ENCODE measurements at places on chromosomes 12 and 14.

- DNase-seq: no peak
Measured at GRCh38 chr12:82359115-82359478, 768 bp downstream of the METTL25 start.

- DNase-seq: no peak
Measured at GRCh38 chr14:29144621-29145020, 378.0 kb downstream of the FOXG1 start.

- no peak for DNase-seq
Measured at GRCh38 chr12:126937431-126937830, 1329.5 kb upstream of the TMEM132C start.

DNA sequence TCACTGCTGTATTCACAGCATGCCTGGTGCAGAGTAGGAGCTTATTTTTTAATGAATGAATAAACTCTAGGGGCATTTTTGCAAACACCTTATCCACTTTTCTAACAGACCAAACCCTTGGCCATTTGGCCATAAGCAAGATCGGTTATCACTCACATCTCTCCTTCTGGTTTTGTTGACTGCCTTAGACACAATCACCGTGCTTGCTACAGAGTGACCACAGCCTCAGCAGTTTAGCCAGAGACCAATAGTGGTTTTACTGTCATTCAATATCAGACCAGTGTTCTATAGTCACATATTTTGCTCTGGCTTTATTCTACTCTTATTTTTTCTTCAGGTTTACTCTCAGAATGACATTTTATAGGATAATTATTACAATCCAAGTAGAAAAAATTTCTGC, 2.2 kb downstream of the KLRB1 start:
- DNase-seq: no peak

DNA sequence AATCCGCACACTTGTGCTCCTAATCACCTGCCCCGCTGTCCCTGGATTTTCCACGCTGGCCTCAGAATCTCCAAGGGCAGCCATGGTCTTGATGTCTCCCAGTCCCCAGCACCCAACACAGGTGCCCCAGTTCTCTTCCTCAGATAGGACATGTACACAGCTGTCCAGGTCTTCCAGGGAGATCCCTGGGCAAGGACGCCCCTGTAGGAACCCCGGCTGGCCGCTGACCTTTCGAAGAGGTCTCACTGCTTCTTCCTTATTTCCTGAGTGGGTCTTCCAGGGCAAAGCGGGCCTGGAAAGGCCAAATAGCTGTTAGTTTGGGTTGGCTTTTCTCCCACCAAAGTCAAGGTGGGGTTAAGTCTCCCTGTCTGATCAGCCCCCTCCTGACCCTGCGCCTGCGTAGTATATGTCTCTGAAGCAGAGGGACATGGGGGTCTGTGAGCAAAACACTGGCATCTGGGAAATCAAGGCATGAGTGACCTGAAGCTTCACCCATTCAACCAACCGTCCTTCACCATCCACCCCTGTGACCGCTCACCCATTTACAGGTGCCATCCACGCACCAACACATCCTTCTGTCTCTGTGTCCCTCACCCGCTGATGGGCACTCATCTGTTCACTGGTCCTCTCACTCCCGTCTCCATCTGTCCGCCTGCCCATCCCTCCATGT, 4.6 kb downstream of the BEGAIN start:
- no peak for DNase-seq

DNA sequence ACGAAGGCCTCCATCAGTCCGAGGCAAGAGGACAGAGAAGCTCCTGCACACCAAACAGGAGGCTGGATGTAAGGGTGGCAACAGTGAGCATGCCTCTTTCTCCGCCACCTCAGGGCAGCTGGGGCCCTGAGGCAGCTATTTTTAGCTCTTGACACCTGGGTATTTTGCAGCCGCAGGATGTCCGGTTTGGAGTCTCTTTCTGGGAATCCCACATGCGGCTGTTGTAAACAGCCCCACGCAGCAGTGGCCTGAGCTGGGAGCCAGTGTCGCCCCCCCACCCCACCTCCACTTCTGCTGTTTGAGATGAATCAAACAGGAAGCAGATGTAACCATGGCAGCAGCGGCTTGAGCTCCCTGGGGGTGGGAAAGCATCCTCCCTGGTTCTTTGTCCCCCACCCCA, 11.7 kb downstream of the HDAC7 start:
- peak; percentile 63 for DNase-seq

DNA sequence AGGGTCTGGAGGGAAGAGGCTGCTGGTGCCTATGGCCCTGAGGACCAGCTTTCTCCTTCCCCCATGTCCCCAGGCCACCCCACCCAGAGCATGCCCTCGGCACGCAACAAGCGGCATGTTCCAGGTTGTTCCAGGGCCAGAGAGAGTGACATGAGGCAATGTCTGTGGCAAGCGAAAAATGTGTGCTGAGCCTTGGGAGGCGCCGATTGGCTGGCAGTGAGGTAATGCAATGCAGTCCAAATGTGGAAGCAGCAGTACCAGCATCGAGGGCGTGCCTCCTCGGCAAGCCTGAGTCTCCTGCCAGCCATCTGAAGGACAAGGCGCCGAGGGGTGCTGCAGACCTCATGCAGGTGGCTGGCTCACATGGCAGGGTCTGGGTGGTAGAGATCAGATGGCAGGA, 423.8 kb downstream of the NRXN3 start:
- no peak for DNase-seq

DNA sequence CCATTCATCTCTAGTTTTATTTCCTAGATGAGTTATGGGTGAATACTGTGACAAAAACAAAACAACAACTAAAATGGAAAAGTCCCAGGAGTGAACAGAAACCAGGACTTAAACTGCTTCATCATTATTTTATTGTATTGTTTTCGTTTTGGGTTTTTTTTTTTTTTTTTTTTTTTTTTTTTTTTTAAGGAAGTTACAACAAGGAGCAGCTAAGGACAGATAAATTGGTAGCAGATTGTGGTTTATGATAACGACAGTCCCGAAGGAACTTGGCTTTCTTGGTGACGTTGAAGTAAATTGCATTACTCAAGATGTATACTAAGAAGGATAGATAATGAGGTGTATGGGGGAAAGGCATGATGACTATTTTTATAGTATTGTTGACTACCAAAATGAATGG, 866.3 kb downstream of the NRXN3 start:
- DNase-seq: no peak

DNA sequence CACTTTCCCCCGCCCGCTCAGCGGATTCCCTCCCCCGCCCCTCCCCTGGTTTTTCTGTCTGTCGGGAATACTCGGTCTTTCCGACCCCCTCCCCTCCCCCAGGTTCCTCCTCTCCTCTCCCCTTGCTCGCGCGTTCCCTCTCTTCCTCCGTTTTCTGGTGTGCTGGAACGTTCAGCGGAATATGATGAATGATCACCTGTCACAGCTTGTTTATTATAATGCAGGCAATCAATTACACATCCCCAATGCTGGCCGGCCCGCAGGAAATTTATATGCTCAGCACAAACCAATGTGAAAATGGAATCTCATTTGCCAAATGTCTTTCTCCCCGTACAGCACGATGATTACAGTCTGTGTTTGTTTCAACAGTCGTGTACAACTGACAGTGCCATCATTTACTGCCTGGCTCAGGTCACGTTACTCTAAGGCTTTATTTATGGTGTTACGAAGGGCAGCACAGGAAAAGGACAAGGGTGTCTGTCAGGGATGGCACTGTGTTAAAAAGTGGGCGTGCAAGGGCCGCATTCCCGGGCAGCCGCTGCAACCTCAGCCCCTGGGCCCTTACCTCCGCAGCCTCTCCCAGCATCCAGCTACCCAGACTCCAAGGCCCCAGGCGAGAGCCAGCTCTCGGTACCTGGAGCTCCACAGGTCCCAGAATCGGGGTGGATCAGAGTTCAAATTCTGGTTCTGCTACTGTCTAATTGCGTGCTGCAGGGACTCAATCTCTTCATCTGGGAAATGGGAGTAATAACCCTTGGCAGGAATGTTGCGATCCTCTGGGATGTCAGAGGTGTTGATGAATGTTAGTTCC, 24.7 kb upstream of the MAP1LC3B2 start:
- no peak for DNase-seq

DNA sequence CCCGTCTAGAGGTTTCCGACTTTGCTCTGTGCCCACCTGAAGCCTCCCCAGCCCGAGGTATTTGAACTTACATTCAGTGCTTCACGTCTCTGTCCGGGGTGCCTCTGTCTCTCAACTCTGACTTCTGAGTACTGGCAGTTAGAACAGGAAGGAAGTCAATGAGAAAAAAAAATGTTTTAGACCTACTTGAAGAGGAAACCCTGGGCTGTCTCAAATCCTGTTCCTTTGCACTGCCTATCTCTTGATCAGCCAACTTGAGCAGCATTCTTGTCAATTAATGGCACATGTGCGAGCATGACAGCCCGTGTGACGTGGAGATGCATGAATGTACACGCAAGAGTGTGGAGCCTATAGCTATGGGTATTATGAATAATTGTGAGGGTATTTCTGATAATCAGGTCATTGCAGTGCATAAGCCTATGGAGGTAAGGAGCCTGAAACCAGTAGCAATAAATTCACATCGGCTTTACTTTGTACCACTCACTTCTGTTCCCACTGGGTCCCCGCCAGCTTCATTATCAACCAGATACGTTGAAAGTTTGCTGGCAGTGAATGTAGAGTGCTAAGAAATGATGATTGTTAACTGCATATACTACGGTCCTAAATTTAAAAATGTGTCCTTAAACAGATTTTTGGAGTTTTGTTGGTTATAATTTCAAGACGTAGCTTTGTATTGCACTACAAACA, at the start of gene ARHGDIB:
Gene ARHGDIB, minus strand, starts transcription at position 136 of the 687 bp plus-strand sequence. CDS start 10,889 bp downstream, outside the sequence.
- peak; percentile 68 for DNase-seq

- no peak for DNase-seq
Measured at GRCh38 chr12:2540535-2540941, 254.2 kb upstream of the FKBP4 start.

GRCh38 chr12:125194163-125194773, 129.0 kb downstream of the AACS start:
- DNase-seq: no peak

DNA sequence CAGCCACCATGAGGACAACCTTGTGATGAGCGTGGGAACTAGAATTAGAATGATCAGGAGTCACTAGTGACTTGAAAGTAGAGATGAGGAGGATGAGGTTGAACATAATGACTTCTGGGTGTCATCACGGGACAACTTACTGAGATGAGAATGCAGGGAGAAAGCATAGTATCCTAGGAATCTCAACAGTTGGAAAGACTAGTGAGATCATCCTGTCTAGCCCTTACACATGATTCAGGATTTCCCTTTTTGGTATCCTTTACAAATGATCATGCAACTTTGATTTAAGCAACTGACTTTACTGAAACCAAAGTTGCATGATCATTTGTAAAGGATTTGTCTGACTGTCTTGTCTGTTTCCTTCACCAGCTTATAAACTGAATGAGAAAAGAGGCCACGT, 51.8 kb upstream of the HIF1A start:
- no peak for DNase-seq

GRCh38 chr14:72851635-72852034, 42.3 kb downstream of the DPF3 start:
- no peak for DNase-seq

DNA sequence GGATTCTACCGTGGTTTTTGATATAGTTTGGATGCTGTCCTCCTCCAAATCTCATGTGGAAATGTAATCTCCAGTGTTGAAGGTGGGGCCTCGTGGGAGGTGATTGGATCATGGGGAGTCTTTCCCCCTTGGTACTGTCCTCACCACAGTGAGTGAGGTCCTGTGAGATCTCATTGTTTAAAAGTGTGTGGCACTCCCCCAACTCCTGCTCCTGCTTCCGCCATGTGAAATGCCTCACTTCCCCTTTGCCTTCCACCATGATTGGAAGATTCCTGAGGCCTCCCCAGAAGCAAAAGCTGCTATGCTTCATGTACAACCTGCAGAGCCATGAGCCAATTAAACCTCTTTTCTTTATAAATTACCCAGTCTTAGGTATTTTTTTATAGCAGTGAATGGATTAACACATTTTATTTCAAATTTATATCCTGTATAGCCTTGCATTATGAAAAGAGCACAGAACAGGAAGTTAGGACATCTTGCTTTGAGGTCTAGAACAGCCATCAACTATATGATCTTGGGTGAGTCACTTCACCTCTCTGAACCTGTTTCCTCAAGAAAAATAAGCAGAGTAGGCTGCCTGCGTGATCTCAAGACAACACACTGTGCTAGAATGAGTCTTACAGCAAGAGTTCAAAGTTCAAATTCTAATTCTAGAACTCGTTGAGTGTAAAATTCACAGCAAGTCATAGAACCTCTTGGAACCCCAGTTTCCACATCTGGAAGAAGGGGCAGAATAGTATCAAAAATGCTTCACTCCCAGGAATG, 160.9 kb upstream of the EEA1 start:
- DNase-seq: no peak

GRCh38 chr12:5588176-5588575, 156.3 kb downstream of the NTF3 start:
- DNase-seq: no peak
